Mononuclear cell (primary cell): ENCODE measurements at places on chromosomes 5 and 9. TPM values are rescaled to one million over a fixed set of nuclear protein-coding genes. Genes with fewer than 3 reads are reported as not detected.

Gene SPATA6L
- 1.8 TPM for total RNA-seq

Gene PCDHA1
- not detected for total RNA-seq

Gene PRLR
- total RNA-seq: 1.6 TPM

Gene RGS7BP
- total RNA-seq: not detected

Gene MYMK
- not detected for total RNA-seq

Gene FRMPD1
- total RNA-seq: not detected

Gene SLC38A9
- 20.4 TPM for total RNA-seq

Gene PCDHB11
- total RNA-seq: not detected

Gene PHYHD1
- 0.73 TPM for total RNA-seq

Gene CCL21
- not detected for total RNA-seq

Gene NPR3
- total RNA-seq: 0.52 TPM

Gene CATSPER3
- 0.10 TPM for total RNA-seq

Gene QRFP
- total RNA-seq: not detected

Gene GDA
- not detected for total RNA-seq

Gene ARID3C
- total RNA-seq: not detected

Gene ZNF366
- 0.10 TPM for total RNA-seq

Gene SAXO1
- total RNA-seq: 0.10 TPM

Gene SPATA31D4
- total RNA-seq: not detected

Gene SKP2
- 7.6 TPM for total RNA-seq

Gene SMIM33
- not detected for total RNA-seq

Gene PPP3R2
- not detected for total RNA-seq

Gene NR5A1
- total RNA-seq: not detected

Gene PLAC8L1
- total RNA-seq: not detected

Gene AK8
- 0.63 TPM for total RNA-seq

Gene LSM11
- 1.0 TPM for total RNA-seq

Gene ROR2
- total RNA-seq: not detected

Gene CLPTM1L
- 46.8 TPM for total RNA-seq

Gene LRRTM2
- 0.10 TPM for total RNA-seq

Gene PKD2L2
- not detected for total RNA-seq

Gene BSPRY
- 0.42 TPM for total RNA-seq

Gene ELOVL7
- 23.2 TPM for total RNA-seq

Gene SLC25A2
- total RNA-seq: 0.73 TPM
